Activated naive CD4-positive, alpha-beta T cell (primary cell): ENCODE measurements at places on chromosomes 3 and 15.

GRCh38 chr3:50192689-50193141 is 1.3 kb downstream of the GNAT1 start:
- DNase-seq: peak; percentile 64

GRCh38 chr3:9617056-9617455 is 32.2 kb upstream of the MTMR14 start:
- DNase-seq: no peak

DNA sequence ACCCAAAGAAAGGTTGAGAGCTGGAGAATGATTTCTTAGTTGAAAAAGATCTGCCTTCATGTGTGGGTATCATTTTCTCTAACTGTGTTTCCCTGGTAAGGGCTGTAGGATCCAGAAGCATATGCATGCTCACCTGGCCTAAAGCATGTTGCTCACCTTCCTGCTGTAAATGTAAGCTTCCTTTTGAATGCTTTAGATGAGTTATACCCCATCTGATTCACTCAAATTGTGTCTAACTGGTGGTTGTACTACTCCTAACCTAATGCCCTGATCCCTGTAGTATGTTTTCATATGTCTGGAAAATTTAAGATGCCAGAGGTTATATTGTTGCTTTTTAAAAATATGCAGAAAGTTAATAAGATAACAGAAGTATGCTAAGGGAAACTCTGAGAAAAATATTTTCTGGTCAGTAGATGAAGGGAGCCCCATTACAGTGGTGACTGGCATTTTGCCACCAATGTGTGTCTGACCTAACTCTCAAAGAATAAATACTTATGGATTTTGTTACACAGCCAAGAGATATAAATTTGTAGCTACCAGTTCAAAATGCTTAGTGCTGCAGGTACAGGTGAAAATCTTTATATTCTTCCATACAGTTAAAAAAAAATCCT is 7.7 kb downstream of the FILIP1L start:
- no peak for DNase-seq

DNA sequence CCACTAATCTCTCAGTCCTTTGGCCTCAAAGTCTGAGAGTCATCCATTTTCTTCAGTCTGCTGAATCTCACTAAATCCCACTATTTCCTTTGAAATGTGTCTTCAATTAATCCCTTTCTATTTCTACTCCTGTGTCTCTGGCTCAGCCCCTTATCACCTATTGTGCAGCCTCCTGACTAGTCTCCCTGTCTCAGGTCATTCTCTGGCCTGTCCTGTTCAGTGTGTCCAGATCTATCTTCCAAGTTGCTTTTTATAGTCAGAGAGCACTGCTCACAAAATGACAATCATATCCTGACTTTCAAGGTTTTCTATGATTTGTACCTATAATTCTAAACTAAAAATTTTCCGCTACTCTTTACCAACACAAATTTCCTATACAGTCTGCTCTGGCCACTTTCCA is 7.6 kb downstream of the ROPN1 start:
- no peak for DNase-seq

GRCh38 chr3:16769525-16769924 is 115.2 kb upstream of the PLCL2 start:
- DNase-seq: no peak

- DNase-seq: no peak
Observed at GRCh38 chr3:36843065-36844051, 79.0 kb upstream of the DCLK3 start.

DNA sequence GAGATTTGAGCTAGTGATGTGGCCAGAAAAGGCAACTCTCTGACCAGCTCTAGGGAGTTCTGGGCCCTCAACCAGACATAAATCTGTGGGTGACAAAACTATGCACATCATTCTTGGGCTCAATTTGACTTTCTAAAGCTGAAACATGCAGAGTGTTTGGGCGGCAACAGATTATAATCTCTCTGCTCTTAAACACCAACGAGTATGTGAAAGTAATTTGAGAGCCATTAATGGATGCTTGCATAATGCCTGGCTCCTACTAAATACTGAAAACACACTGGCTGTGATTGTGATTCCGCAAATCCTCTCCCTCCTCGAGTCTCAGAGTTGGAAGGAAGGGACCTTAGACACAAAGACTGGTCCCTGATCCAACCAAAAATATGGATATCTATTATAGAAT is 186.7 kb downstream of the UACA start:
- no peak for DNase-seq

DNA sequence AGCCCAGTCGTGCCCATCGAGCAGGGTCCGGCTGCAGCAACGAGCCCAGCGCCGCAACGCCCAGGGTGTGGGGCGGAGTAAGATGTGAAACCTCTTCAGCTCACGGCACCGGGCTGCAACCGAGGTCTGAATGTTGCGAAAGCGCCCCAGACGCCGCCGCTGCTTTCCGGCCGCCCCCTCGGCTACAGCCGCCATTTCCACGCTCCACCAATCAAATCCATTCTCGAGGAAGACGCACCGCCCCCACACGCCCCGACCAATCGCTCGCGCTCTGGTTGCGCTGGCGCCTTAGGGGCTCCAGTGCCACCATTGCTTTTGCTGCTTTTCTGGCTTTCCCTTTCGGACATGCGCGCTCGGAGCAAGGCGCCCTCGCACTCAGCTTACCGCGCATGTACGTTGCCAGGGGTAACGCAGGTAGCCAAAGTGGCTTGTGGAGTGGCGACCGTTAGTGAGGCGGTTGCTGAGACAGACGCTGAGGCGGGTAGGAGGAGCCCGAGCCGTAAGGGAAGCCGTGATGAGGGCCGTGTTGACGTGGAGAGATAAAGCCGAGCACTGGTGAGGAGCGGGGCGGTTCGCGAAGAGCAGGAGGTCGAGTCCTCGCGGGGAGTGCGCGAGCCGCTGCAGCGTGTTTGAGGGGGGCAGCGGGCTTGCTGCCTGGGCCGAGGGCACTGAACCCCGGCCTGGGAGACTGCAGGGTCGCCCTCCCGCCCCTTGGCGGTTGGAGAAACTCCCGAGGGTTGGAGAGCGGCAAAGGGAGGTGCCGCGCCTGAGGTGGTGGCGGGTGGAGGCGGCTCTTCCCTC is at the start of the genes IFT122 and MBD4:
TSS of gene IFT122 (plus strand) at position 408 of the 801 bp plus-strand sequence. CDS start at position 515, 107 bp downstream.
TSS of gene MBD4 (minus strand) at position 132 of the 801 bp plus-strand sequence. CDS start at position 17, 115 bp downstream.
- DNase-seq: peak; percentile 93

GRCh38 chr3:116141724-116142123 is 303.6 kb downstream of the LSAMP start:
- no peak for DNase-seq

DNA sequence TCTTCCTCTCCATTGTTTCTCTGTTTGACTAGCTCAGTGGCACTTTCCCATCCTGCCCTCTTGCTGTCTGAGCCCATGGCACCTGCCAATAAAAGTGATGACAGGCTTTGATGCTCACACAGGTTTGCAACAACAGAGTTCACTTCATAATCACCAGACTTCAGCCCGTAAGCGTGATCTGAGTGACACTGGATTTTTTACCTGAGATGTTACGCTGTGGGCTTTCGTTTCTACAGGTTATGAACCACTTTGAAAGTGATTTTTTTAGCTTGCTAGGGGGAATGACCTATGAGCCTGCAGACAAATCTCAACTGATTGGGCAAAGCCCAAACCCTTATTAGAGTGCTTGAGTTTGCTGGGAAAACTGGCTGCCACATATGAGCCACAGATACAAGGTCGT is 173.9 kb upstream of the ICE2 start:
- DNase-seq: no peak
